ENCODE measurements at places on chromosomes 12 and 14.
A peak's percentile ranks its signal among the peaks of the same experiment; 100 is the strongest.

GRCh38 chr14:60971271-60971670 is 9.6 kb downstream of the TRMT5 start:
- no peak for DNase-seq

- DNase-seq, result no peak
These were observed 165.1 kb upstream of the CNOT2 start for GRCh38 chr12:70078161-70078560.

DNA sequence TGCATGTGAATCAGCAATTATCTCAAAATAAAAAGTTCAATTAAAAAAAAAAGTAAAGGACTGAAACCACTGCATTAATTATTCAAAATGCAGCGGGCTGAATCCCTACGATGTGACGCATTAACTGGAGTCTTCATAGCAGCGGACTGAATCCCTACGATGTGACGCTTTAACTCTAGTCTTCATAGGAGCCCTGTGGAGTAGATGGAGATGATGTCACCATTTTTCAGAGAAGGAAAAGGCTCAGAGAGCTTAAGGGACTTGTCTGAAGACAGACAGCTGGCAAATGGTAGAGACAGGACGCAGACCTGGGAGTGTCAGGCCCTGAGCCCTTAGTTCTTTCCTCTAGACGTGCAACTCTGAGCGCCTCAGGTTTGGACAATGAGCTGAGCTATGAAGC is 168.0 kb upstream of the MYL2 start:
- no peak for DNase-seq

- DNase-seq, result no peak
These were observed 309.1 kb downstream of the NRXN3 start for GRCh38 chr14:78479127-78479780.

- no peak for DNase-seq
These were observed 309.3 kb downstream of the PDZRN4 start for GRCh38 chr12:41497409-41497808.

GRCh38 chr14:54894995-54895394 is 7.6 kb downstream of the GCH1 start:
- no peak for DNase-seq

DNA sequence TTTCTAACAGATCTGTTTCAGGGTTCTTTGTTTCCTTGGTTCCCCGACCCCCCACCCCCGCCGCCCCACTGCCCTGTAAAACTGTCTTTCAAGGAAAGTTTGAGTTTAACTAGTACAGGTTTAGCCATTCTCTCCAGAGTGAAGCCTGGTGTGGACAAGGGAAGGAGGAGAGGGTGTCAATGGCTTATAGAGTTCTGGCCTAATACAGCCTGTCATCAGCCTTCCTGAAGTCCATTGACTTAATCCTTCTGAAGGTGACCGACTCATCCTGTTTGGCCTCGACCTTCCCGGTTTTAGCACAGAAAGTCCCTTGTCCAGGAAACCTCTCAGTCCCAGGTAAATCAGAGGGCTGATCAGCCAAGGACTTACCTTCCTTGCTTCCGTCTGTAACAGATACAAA is 11.0 kb upstream of the P2RX4 start:
- DNase-seq, result no peak

DNA sequence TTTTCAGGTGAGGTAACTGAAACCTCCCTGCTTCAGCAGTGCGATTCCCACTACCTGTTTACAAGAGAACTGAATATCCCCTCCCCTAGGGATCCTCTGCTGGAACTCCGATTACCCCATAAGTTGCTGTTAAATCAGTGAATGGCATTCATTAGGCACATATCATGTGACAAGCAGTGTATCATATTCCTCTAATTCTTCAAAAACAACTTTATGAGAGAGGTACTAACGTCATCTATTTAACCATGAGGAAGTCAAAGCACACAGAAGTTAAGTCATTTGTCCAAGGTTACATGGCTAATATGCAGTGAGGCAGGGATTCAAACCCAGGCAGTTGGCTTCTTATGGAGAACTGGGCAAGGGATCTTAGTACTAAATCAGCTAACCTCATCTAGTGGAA is 43.9 kb upstream of the PCED1B start:
- DNase-seq, result no peak

DNA sequence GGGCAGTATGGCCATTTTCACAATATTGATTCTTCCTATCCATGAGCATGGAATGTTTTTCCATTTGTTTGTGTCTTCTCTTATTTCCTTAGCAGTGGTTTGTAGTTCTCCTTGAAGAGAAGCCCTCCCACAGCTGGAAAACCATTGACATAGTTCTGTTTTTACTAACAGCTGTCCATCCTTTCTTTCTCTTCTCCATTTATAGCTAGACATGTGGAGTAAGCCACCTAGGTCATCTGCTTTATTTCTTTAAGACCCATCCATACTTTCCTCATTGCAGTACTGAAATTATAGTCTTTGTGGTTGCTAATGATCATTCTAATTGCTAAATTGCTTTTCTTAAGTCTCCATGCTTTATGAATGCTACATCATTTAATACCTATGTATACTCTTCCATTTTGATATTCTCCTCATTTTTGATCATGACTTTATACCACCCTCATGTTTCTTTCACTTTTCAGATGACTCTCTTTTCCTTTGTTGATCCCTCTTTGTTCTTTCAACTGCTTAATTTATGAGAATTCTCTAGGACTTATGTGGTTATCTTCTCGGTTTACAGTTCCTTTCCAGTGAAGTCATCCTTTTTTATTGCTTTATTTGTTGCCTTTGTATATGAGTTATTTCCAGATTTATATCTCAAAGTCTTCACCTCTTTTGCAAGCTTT is 114.2 kb downstream of the PCNX1 start:
- DNase-seq, result no peak

- DNase-seq, result no peak
These were observed 12.8 kb upstream of the PSMA6 start for GRCh38 chr14:35279369-35279768.

GRCh38 chr12:121166356-121166755 is 33.7 kb downstream of the P2RX7 start:
- no peak for DNase-seq

GRCh38 chr12:131901431-131902331 is 7.3 kb downstream of the ULK1 start:
- DNase-seq, result no peak

DNA sequence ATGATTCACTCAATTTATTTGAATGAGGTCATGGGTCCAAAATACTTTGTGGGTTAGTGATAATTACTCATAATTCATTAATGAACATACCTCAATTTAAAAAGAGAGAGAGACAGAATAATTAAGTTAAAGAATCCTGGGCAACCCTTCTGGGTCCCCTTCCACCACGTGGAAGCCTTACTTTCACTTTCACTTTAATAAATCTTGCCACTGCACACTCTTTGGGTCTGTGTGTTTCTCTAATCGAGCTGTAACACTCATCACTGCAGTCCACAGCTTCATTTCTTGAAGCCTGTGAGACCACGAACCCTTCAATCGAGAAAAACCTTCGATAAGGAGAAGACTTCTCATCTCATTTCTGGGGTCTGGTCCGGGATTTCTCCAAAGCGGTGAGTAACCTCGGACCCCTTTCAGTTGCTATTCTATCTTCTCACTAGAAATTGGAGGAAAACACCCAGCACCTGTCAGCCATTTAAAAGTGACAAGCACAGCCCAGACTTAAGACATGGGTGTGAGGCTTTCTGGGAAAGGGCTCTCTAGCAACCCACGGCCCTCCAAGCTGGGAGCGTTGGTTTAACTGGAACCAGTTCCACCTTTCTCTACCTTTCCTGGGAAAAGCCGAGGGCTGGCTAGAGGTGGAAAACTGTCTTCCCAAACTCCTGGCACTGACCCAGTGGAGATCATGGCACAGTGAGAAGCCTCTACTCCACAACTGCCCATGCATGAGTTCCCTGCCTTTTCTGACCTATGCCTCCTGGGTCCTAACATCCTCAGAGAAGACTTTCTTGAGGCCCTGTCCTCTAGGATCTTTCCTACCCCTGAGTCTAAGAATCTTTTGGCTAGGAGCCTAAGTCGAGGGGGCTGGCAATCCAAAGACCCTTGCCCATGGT is 148.8 kb upstream of the ATF7IP start:
- no peak for DNase-seq

- DNase-seq, result no peak
These were observed 618 bp upstream of the AQP6 start for GRCh38 chr12:49972129-49972528.

- peak; percentile 15 for DNase-seq
These were observed 257.1 kb downstream of the SSPN start for GRCh38 chr12:26452511-26452910.

GRCh38 chr14:62800577-62800976 is 244.7 kb downstream of the KCNH5 start:
- no peak for DNase-seq

- DNase-seq, result no peak
These were observed 5.8 kb upstream of the KRT80 start for GRCh38 chr12:52197371-52198231.

GRCh38 chr12:119659289-119659897 is 8.5 kb upstream of the PRKAB1 start:
- no peak for DNase-seq

- DNase-seq, result no peak
These were observed 16.3 kb upstream of the FLVCR2 start for GRCh38 chr14:75562089-75562488.

DNA sequence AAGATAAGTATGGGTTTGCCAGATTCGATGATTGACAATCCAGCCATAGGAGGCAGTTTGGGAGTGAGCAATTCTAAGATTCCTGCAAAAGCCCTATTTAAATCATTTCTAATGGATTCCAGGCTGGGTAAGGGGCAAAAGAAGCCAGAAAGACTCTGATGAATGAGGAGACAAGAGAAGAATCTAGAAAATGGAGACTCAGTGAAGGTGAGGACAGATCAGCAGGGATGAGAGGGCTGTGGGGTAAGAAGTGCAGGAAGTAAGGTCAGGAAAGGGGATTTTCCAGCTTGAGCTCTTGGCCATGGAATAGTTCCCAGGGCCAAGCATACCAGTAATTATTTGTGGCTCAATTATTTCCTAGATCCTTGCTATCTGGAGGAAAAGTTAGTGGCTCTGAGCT is 87.3 kb downstream of the TMX1 start:
- no peak for DNase-seq

- no peak for DNase-seq
These were observed 59.1 kb upstream of the MED13L start for GRCh38 chr12:116336542-116337065.

GRCh38 chr14:64476438-64476837 is 11.1 kb downstream of the AKAP5 start:
- DNase-seq, result no peak

GRCh38 chr12:77060136-77060882 is 5.1 kb downstream of the E2F7 start:
- peak; percentile 77 for DNase-seq

DNA sequence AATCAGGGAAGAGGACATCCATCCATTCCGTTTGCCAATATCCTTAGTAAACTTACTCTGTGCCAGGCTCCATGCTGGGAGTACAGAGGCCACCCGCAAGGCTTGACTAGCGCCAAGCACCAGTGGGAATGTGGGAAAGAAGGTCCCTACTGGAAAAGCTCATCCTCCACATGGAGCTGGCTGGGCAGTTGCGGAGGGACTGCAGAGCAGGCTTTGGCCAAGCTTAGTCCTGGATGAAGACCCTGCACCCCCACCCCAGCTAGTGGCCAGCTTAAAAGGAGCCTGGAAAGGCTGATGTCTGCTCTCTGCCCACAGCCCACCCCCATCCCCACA is 22.4 kb upstream of the EIF2B2 start:
- DNase-seq, result no peak

DNA sequence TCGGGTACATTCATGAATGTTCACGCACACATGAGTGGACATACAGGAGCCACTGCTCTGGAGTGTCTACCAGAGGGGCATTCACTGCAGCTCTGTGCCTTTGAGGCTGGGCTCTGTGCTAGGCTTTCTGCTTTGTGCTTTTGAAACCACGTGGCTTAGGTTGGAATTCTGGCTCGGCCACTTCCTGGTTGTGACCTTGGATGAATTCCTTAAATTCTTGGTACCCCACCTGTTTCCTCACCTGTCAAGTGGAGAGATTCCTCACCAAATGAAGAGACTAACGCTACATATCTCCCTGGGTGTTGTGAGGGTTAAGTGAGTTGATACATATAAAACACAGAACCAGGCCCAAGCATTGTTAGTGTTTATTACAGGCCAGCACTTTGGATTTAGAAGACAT is 842.8 kb downstream of the VRK1 start:
- no peak for DNase-seq

GRCh38 chr14:97381309-97381708 is 584.1 kb downstream of the VRK1 start:
- no peak for DNase-seq

DNA sequence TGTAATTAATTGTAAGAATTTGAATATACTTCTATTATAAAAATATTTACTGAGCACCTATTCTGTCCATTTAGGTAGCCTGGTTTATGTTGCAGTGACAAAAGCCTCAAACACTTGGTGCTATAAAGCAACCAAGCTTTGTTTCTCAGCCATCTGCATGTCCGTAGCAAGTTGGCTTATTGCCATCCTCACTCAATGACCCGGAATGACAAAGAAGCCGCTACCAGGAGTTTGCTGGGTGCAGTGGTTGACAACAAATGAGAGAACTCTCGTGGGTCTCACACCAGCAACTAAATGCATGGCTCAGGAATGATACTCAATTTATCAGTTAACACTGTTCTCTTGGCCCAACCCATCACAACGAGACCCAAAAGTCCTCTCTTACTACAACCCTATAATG is 553.1 kb downstream of the DIO2 start:
- DNase-seq, result no peak

DNA sequence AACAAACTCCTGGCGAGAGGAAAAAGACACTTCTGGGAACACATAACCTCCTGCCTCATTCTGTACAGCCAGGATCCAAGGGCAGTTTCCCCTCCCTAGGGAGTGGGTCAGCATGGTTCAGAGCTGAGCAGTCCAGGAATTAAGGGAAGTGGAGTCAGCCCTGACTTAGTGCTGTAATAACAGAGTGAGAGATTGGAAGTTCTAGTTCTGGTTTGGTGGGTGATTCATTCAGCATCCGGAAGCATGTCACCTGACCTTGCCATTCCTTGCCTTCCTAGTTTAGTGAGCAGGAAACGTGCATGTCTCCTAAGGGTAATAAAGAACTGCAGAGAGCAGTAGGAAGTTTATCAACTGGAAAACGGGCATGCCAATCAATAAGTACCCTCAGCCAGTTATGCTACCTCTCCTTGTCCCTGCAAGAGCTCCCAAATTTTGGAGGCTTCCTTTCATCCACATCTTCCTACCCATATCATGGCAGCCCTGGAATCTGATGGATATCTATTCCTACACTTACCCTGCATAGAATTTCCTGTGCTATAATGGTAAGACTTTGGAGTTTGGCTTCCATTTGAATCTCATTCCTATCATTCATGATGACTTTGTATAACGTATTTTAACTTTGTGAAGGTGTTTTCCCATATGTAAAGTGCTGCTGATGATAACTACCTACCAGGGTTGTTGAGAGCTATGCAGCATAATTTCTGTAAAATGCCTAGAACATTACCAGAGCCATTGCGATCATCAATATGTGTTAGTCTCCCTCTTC is 28.5 kb upstream of the MAGOHB start:
- no peak for DNase-seq

DNA sequence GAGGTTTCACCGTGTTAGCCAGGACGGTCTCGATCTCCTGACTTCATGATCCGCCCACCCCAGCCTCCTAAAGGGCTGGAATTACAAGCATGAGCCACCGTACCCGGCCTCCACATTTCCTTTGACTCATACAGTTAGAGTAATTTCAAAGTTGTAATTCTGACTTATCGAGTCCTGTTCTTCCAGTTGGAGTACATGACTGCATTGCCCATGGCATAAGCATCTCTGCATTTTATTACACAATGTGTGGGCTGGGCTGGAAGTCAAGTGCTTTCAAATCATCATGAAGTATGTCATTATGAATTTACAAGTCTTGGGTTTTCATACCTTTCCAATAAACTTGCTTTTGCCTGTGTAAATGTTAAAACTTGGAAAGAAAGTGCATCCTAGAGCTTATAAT is 1295.7 kb upstream of the FLRT2 start:
- DNase-seq, result no peak

- no peak for DNase-seq
These were observed 12.7 kb upstream of the PRB2 start for GRCh38 chr12:11408096-11408495.
